C1 segment of cervical spinal cord (tissue), 14 donors: ENCODE measurements at places on chromosomes 5 and 9.

DNA sequence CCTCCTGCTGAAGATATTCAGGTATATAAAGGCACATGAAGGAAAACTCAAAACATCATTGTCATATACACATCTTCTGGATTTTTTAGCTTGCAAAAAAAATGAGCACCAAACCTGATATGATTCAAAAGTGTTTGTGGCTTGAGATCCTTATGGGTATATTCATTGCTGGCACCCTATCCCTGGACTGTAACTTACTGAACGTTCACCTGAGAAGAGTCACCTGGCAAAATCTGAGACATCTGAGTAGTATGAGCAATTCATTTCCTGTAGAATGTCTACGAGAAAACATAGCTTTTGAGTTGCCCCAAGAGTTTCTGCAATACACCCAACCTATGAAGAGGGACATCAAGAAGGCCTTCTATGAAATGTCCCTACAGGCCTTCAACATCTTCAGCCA is at the start of gene IFNK:
TSS of gene IFNK (plus strand) at position 55 of the 400 bp plus-strand sequence. CDS start at position 102, 47 bp downstream.
- no peak for DNase-seq

DNA sequence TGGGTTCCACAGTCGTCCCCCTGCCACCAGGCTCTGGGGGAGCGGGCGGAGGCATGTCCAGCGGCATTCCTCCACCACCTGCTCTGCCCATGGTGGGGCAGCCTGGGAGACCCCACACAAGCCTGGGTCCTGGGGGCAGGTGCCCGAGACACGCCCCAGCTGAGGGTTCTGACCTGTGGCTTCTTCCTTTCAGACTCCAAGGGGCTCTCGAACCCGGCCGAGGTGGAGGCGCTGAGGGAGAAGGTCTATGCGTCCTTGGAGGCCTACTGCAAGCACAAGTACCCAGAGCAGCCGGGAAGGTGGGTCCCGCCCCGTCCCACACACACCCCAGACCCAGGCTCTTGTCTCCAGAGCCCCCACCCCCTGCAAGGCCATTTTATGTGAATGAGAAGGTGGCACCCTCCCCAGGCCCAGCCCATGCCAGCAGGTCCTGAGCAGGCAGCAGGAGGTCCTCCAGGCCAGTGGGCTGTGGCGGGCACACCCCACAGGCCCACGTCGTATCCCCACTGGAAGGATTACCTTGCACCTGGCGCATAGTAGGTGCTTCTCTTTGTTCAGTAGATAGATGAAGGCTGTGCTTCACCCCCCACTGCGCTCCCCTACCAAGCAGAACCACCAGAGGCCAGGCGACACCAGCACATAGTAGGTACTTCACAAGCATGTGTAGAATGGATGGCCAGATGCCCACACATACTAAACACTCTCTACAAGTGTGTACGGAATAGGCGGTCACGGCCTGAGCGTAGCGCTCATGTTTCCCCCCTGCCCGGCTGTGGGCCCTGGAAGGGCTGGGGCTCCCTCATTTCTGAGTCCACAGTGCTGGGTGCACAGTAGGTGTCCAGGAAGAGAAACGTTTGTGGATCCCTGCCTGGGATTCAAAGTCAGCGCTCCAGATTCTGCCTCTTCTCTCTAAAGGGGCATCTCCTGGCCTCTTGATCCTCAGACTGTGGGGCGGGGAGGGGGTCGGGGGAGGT is 107.9 kb downstream of the RXRA start:
- no peak for DNase-seq

- DNase-seq, result no peak
These were observed 30.2 kb upstream of the ALDH1A1 start for GRCh38 chr9:72983056-72983455.

GRCh38 chr5:89351222-89351621 is 468.2 kb upstream of the MEF2C start:
- DNase-seq, result no peak

DNA sequence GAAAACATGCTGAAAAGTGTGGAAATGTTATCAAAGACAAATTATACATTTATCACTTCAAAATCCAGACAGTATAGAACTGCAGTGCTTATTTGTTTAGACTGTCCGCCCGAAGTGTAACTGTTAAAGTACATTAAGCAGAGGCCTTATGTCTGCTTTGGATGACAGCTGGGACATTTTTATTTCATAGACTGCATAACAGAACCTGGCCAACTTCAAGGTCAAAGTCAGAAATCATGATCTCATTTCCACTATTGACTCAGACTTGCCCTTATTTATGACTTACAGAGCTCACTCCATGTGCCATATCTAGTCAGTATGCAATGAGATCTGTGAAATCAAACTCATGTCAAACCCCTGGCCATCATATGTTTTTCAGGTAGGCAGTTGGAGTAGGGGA is 87.7 kb downstream of the RAB3C start:
- DNase-seq, result no peak

GRCh38 chr5:165525271-165525670 is 2019.9 kb downstream of the MAT2B start:
- DNase-seq, result no peak

DNA sequence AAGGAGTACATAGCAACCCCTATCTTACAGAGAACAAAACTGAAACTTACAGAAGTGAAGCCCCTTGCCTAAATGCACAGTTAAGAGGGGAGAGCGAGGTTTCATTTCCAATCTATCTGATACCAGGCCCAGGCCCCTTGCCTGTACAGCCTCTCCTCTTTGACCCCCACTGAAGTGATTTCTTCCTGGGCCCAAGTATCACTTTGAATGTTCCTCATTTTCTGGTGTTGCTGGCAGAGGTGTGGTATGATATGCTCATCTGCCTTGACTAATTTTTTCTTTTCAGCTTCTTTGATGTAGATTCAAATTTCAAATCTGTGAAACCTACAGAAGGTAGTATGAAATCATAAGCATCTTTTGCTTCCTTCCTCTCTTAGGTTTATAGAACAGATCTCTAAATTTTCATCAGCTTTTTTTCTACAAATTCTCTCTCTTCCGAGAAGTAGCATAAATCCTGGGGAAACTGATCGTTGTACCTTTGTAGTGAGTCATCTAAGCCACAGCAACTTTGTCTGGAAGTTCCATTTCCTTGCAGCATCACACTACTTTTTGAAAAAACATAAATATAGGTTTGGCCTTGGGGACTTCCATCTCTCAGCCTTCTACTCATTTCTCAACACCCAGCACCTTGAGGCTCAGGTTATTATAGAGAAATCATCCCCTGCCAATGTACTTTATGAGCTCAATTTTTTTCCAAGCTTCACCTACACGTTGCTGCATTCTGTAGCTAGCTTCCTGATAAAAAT is 402.4 kb upstream of the PTGER4 start:
- no peak for DNase-seq

GRCh38 chr5:64210866-64211265 is 45.2 kb downstream of the RNF180 start:
- DNase-seq, result no peak

GRCh38 chr5:40495237-40495635 is 184.5 kb upstream of the PTGER4 start:
- no peak for DNase-seq

- DNase-seq, result no peak
These were observed 58.0 kb downstream of the LPAR1 start for GRCh38 chr9:110980261-110980660.

DNA sequence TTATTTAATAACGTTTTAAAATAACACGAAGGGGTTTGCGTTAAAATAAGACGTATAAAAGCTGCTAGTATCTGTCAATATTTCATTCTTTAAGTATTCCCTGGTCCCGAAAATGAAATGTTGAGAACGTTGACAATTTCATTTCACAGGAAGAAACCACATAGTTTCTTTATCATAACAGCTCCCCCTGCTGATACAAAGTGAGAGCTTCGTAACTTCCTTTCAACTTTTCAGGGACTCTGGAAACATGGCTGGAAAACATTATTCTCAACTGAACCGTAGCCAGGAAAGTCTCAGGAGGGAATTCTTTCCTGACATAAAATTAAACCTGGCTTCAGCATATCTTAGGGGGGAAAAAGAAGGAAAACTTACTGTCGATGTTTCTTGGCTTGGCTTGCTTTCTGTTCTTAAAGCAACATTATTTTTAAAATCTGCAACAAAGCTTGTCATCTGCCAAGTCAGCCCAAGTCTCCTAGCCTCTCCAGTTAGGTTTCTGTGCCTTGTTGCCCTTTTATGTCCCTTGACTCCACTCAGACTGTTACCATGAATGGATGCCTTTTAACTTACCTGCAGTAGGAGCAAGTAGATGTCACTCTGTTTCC is 122.9 kb upstream of the DAB2 start:
- DNase-seq, result no peak

DNA sequence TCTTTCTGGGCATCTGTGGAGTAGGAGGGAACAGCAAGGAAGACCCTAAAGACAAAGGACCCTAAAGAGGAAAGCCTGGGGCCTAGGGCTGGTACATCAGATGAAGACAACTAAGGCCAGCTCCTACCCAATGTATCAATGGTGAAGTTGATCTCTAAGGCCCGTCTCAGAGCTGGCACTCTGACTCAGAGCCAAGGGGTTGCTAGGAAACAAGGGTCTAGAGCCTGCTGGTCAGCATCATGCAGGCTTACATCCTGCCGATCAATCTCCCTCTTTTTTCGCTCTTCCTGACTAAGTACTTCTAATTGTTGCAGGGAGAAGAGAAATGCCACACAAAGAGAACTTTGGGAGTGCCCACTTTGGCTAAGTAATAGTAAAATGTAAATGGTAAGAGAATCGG is 26.2 kb downstream of the TRIM32 start:
- DNase-seq, result no peak

DNA sequence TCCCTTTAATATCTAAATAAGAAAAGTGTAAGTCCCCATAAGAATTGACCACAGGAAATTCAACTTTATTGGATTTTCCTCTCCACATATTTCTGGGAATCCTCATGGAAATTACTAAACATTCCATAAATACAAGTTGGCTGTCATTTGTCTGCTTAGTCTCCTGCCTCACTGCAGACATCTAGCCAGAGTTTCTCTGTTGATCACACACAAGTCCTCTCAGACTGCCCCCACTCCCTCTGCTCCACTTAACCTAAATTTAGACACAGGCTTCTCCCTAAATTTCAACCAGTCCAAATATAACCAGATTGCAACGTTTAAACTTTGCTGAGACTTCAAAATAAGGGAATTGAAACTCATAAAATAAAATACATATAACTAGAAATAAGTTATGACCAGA is 982.1 kb downstream of the DTWD2 start:
- DNase-seq, result no peak

- DNase-seq, result no peak
These were observed 24.0 kb downstream of the ADAMTSL2 start for GRCh38 chr9:133558191-133559126.

- no peak for DNase-seq
These were observed 6.0 kb upstream of the PITX1 start for GRCh38 chr5:135040034-135040332.

DNA sequence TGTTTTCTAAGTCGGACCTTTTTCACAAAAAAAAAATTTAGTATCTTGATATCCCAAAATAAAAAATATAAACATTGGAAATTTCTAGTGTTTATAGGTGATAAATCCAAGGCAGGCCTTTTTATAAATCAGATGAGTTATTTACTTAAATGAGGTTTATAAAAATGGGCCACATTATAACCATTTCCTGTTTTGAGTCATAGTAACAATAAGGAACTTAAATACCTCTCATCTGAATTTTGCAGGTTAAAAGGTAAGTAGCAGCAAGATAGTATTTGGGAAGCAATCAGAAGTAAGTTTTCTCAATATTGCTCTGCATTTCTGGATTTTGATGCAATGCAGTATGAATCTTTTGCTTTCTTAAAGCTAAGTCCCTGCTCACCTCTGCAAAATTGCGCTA is 3.9 kb downstream of the SPTAN1 start:
- DNase-seq, result no peak

- DNase-seq, result no peak
These were observed 54.0 kb upstream of the FGF10 start for GRCh38 chr5:44443172-44443571.

GRCh38 chr5:150026682-150027172 is 26.2 kb downstream of the HMGXB3 start:
- no peak for DNase-seq
